ENCODE measurements at places on chromosomes 13 and 19. TPM values are rescaled to one million over a fixed set of nuclear protein-coding genes. Genes with fewer than 3 reads are reported as not detected.

SIGLEC12 gene
- total RNA-seq = 0.91 TPM

GRCh38 chr13:108917581-108917980, 288.2 kb downstream of the MYO16 start:
- H3K27ac ChIP-seq = no peak overlapping the region
- no peaks in the 10 kb centered on the region for H3K27me3 ChIP-seq
- H3K4me3 ChIP-seq = no peak overlapping the region
- no peaks in the 10 kb centered on the region for H3K36me3 ChIP-seq
- no peak for DNase-seq
- no peaks in the 10 kb centered on the region for H3K4me1 ChIP-seq

- H3K27ac ChIP-seq = no peak overlapping the region
- no peaks in the 10 kb centered on the region for H3K4me1 ChIP-seq
- DNase-seq = no peak
- no peaks in the 10 kb centered on the region for H3K27me3 ChIP-seq
- H3K36me3 ChIP-seq = no peaks in the 10 kb centered on the region
- H3K4me3 ChIP-seq = no peak overlapping the region
Measured at GRCh38 chr13:31859571-31859970, 120.2 kb downstream of the RXFP2 start.

- H3K27ac ChIP-seq = no peak overlapping the region
- H3K4me1 ChIP-seq = no peaks in the 10 kb centered on the region
- no peak overlapping the region for H3K4me3 ChIP-seq
- H3K27me3 ChIP-seq = no peaks in the 10 kb centered on the region
- no peak for DNase-seq
- H3K36me3 ChIP-seq = no peaks in the 10 kb centered on the region
Measured at GRCh38 chr13:31793246-31793645, 53.9 kb downstream of the RXFP2 start.
